Ureter (tissue), 1 donor: ENCODE measurements at places on chromosomes 2 and 18.

DNA sequence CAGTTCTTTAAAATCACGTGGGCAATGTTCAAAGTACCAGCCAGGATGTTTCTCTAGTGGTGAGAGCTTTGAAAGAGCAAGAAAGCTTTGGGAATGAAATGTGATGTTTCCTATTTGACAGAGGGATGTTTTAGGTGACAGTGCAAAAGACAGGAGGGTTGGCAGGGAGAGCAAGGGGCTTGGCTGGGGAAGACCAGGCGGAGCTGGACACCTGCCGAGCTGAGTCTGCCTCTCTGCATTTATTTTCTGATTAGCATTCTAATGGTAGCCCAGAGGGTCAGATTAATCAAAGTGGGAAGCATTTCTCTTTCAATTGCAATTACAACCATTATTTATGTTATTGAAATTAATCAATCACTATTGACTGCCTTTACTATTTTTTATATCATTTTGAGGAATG, 145.4 kb upstream of the RAB12 start:
- no peak for DNase-seq

DNA sequence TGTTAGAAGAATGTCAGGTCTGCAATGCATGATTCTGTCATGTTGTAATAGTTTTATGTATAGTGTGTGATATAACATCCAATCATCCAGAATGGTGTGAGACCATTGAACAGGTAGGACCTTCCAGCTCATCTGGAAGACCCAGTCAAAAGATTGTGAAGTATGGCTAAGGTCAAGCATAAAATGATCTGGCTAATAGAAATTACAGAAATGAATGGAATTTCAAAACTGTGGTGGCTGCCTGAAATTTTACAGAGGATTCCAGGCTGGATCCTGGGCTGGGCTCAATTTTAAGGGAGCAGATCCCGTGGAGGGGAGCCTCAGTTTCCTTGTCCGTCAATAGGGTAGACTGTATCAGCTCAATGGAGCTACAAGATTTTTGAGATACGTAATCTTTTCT, 39.1 kb downstream of the ACKR3 start:
- no peak for DNase-seq

DNA sequence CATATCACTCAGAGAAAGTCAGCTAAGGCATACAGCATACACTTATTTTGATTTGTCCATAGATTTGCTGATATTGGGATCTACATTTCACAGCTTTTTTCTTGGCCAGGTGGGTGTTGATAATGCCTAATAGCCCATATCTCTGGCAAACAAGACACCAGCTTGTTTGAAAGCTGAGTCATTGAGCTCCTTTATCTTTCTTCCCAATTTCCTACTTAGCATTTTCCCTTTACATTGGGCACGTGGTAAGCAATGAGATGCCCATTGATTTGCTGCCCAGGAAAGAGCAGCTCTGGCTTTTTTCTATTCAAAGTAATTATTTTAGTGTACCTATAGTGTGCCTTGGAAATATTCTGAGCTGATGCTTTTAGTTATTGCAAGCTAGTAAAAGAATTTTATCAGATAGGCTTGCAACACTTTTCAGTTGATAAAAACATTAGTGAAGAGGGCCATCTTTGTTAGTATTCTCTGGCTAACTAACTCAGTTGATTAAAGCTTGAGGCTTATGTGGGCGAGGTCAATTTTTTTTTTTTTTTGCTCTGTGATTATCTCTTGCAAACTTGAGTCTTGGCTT, 79.6 kb downstream of the OSBPL6 start:
- no peak for DNase-seq

DNA sequence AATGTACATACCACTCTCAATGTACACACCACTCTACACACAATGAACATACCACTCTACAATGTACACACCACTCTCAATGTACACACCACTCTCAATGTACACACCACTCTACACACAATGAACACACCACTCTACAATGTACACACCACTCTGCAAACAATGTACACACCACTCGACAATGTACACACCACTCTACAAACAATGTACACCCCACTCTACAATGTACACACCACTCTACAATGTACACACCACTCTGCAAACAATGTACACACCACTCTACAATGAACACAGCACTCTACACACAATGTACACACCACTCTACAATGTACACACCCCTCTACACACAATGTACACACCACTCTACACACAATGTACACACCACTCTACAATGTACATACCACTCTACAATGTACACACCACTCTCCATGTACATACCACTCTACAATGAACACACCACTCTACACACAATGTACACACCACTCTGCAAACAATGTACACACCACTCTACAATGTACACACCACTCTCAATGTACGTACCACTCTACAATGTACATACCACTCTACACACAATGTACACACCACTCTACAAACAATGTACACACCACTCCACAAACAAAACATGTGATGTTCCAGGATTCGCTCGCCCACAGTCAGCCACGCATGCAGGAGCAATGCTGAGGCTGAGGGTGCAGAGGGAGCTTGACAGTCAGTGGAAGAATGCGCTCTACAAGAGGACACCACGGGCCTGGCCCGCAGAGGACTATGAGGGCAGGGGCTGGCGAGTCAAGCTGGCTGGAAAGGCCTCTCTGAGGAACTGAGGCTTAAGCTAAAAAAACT, 118.2 kb downstream of the HDAC4 start:
- DNase-seq, result no peak

DNA sequence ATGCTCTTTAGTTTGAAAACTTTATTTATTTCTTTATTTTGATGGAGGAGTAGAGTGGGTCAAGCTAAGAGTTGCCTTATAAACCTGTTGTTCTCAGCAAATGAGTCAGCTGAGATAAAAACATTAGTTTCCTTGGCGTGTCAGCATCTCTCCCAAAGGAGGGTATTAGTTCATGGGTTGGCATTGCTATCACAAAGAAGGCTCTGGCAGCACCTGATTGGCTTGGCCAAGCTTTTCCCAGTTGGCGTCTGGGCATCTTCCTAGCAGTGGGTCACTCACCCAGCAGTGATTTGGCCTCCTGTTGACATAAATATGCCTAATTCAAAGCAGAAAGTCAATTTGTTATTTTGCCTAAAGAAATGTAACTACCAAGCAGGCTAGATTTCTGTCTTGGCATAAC, 200.7 kb upstream of the TNP1 start:
- DNase-seq, result no peak

DNA sequence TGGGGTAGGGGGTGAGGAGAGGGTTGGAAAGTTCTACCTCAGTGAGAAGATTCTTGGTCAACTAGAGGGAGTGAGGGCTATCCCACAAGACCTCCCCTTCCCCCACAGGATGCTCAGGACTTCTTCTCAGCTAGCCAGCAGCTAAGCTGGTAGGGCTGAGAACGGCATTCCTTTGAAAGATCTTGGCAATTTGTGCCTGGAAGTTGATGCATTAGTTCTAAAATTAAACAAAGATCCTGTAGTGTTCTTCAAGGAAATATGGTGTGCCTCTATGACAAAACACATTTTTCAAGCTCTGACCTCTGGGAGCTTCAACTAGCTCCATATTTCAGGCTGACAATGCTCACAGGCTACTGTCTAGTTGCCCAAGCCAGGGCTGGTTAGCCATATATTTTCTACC, 2.3 kb downstream of the LYPD1 start:
- no peak for DNase-seq

DNA sequence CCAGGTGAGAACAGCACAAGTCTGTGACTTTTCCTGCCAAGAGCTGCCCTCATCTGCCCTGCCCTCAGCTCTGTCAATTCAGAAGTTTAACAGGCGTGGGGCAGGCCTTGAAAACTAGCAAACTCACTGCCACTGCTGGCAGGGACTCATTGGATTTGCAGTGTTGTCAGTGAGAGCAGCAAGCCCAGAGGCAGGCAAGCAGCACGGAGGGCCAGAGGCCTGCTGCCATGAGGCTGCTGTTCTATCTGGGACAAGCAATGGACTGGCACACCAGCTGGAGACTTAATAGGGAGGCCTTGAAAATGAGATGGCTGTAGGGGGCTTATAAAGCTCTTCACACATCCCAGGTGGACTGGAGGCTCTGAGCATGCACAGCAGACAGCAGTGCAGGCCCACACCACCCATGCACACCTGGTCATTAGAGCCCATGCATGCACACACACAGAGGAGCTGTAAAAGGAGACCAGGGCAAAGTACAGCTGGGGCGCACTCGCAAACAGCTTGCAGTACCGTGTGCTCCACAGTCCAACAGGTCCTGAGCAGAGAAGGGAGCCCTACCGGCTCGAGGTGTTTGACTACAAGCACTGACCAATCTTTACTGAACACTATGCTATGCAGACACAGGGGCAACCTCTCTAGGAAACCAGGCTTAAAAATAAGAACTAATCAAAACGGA, 28.7 kb downstream of the MGAT4A start:
- no peak for DNase-seq
